Stimulated activated CD4-positive, alpha-beta T cell treated with anti-CD3 and anti-CD28 coated beads, Interleukin-1b, Interleukin-23, amount 100 ng/mL, for 1 hour (primary cell): ENCODE measurements at places on chromosomes 7 and 10.
A peak's percentile ranks its signal among the peaks of the same experiment; 100 is the strongest.

- DNase-seq: no peak
These were observed 39.0 kb upstream of the PCBD1 start for GRCh38 chr10:70927189-70927943.

GRCh38 chr10:60073397-60073780 lies 167.0 kb upstream of the CCDC6 start:
- no peak for DNase-seq

DNA sequence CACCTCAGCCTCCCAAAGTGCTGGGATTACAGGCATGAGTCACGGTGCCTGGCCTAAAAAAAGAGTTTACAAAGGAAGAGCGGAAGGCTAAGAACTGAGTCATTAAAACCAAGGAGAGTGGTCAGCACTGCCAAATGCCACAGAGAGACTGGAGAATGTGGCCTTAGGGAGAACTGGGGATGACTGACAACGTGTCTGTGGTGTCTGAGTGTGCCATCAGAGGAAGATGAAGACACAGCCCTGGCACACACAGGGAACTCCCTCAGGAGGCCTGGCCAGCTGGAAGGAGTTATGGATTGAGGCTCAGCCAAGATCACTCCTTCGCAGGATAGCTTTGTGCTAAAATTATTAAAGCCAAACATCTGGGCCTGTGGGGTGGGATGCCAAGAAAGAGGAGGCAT lies 3.9 kb upstream of the INA start:
- DNase-seq: no peak

- DNase-seq: no peak
These were observed 1.2 kb downstream of the CCM2 start for GRCh38 chr7:45001138-45001694.

- no peak for DNase-seq
These were observed 16.7 kb upstream of the CLIP2 start for GRCh38 chr7:74272305-74273038.

GRCh38 chr7:22662036-22662435 lies 65.0 kb upstream of the IL6 start:
- no peak for DNase-seq

DNA sequence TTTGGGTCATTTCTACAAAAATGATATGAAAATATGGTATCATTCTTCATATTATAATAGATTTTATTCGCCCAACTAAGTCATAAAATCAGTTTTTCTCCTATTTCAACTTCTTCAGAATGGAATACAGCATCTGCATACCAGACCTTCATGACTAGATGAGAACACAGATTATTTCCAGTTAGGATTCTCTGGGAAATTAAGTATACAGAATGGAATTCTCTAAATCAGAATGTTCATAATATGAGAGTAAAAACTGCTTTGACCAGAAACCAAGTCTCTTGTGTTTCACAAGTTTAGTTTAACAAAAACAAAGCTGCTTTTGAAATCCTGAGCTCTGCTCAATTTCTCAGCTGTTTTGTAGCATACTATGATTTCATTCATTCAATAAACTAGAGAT lies 160.3 kb upstream of the SEMA3A start:
- DNase-seq: no peak

DNA sequence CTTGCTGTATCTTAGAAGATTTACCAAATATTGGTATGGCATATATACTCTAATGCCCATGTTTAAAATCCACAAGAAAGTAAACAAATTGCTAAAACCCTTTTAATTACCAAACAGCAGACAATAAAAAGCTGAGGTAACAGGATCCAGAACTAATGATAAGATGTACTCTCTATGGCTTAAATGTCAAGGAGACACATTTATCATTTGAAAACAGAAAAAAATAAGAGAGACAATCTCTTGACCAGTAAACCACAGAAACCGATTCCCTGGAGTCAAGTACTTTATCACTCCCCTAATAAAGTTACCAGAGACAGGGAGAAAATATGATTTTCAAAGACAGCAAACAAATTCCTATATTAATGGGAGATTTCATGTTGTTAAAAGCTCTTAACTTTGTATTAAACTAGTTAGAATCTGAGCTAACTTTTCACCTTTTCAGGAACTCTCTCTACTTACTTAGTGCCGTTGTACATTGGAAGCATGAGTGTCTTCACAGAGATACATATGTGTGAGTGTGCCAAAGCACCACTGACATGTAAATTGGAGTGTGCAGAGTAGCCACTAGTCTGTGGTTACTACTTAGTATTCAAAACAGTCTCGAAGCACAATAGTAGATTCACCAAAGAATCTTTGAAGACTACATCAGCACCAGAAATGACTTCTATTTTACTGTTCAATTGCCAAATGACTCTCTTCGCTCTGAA lies 44.2 kb downstream of the TSPAN12 start:
- no peak for DNase-seq

DNA sequence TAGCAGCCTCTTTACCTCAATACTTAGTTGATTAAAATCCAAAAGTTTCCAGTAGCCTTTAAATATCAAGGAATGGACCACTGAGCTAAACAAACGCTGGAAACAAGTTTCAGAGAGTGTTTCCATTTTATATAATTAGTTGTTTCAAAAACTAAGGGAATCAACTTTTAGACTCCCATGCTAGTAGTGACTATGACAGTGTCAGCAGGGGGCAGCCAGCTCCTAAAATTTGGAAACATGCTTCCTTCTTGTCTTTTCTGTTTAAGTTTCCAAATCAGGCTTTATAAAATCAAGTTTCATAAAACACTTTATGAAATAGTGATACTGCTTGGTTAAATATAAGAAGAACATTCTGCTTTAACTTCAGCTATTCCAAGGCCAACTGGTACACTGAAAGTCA lies 138.2 kb upstream of the TMEM229A start:
- DNase-seq: no peak

GRCh38 chr7:71026680-71027079 lies 105.3 kb upstream of the GALNT17 start:
- no peak for DNase-seq

- peak; percentile 49 for DNase-seq
These were observed 760 bp downstream of the CBX3 start for GRCh38 chr7:26202019-26202990.

DNA sequence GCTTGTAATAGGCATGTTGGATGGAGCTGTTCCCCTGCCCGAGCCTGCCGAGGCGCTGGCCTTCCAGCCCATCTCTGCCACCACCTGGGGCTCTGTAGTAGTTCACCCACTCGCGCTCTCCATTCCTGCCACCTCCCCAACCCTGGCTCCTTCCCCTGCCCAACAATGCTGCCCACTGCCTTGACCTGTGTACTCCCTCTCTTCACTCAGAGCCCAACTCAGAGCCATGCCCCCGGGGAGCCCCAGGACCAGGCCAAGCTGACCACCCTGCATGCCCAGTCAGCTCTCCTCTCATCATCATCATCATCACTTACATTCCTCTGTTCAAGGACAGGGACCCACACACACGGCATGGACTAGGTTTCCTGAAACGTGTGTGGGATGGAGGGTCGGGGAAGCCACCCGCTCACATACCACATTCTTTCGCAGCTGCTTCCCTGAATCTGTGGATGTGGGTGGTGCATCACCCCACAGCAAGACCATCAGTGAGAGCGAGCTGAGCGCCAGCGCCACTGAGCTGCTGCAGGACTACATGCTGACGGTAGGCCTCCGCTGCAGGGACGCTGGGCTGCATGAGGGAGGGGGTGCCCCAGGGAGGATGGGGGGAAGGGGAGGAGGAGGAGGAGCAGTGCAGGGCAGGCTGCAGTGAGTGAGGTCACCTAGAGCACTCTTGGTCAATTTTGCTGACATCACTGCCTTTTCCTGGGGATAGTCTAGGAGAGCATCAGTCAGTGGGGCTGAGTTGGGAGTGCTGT lies 15.6 kb downstream of the NACAD start:
- DNase-seq: no peak

DNA sequence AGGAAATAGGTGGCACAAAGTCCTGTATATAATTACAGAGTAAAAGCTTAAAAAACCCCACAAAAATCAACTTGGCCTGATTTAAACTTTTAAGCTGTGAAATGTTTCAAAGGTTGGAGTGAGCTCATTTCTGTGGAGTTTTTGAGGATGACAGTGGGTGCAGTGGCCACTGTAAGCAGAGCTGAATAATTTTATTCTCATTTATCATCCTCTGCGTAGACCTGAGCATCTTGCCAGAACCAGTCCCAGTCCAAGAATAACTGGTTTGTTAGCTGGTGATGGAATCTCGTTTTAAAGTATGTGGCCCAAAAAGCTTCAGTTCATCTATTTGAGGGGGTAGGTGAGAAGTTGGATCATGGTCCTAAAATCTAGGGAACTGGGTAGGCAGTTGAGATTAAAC lies 4.4 kb downstream of the BMPER start:
- no peak for DNase-seq

DNA sequence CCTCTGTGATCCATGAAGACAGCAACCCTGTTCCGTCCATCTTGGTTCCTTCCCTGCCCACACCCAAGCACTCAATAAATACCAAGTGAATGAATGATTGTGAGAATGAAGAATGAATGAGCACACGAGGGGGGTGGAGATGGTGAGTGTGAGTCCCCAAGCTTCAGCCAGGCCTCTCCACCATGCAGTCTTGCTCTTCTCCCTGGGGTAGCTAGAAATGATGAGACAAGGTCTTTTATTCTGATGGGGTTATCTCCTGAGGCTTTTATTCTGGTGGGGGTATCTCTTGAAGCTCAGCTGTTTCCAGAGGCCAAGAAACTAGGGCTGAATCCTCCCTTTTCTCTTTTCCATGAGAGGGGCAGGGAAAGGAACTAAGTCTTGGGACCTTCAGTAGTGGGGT lies 57.0 kb downstream of the ELFN1 start:
- no peak for DNase-seq

- DNase-seq: no peak
These were observed 25.7 kb downstream of the FOXL3 start for GRCh38 chr7:315516-316265.

DNA sequence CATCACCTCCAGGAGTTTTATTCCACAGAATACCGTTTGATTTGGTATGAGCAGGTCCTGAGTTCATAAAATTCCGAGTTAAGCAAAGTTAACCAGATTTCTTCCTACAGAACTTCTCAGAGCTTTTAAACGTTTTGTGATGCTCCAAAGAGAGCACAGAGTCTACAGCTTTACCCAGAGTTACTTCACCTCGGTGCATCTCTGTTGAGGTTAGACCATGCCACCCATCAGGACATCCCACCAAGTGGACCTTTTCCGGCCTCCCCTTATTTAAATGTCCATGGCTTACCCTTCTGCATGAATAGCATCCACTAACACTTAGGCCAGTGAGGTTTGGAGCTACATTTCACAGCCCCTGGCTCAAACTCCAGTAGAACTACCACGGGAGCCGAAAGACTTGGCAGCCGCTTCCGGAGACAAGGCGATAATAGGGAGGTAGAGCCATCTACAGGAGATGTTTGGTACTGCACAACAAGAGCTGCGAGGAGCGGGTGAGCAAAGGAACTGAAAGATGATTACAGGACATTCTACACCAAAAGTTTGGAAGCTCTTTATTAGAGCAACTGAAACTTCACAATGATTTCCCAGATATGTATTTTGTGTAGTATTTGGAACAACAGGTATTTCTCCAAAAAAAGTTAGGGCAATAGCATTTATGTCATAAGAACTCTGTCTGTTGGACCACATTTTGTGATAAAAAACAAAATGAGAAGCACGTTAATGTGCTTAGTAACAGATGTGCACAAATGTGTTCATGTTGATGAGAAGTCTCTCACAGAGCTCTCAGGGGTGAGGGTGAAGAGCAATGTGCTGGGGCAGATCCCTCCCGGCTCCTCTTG lies 174.7 kb downstream of the HERPUD2 start:
- peak; percentile 5 for DNase-seq

DNA sequence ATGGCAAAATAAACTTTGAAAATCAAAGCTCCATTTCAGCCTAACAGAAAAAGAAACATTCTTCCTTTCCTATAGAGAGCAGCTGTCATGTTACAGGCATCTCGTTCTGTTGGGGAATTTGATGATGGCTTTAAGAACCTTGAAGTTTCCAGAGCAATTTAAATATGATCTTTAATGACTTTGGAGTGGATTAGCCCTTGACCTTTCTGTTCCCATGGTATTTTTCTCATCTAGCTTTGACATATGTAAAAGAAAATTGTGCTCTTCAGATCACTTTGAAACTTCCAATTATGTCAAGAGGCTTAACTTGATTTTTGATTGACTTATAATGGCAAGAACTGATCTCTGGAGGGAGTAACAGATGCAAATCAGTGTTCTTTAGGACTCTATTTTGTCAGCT lies 157.6 kb upstream of the SEMA3E start:
- DNase-seq: no peak

GRCh38 chr7:136290351-136290750 lies 313.2 kb upstream of the MTPN start:
- no peak for DNase-seq

- DNase-seq: no peak
These were observed 24.0 kb upstream of the NANOS1 start for GRCh38 chr10:119005362-119006043.

DNA sequence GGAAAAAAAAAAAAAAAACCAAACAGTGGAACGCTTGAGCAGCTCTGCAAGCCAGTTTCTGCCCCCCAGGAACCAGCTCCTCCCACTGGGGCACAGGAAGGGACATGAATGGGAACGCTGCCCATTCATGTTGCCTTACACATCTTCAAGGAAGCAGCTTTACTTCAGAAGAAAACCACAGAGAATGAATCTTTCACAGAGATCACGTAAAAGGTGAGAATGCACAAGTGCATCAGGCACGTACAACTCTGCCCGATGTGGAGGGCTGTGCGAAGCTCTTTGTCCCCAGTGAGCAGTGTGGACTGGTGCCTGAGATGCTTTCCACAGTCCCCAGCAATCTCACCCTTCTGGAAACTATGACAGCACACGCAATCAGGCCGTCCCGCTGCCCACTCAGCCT lies 106.2 kb downstream of the DLG5 start:
- DNase-seq: no peak

GRCh38 chr10:68224810-68225209 lies 7.1 kb downstream of the ATOH7 start:
- DNase-seq: no peak

DNA sequence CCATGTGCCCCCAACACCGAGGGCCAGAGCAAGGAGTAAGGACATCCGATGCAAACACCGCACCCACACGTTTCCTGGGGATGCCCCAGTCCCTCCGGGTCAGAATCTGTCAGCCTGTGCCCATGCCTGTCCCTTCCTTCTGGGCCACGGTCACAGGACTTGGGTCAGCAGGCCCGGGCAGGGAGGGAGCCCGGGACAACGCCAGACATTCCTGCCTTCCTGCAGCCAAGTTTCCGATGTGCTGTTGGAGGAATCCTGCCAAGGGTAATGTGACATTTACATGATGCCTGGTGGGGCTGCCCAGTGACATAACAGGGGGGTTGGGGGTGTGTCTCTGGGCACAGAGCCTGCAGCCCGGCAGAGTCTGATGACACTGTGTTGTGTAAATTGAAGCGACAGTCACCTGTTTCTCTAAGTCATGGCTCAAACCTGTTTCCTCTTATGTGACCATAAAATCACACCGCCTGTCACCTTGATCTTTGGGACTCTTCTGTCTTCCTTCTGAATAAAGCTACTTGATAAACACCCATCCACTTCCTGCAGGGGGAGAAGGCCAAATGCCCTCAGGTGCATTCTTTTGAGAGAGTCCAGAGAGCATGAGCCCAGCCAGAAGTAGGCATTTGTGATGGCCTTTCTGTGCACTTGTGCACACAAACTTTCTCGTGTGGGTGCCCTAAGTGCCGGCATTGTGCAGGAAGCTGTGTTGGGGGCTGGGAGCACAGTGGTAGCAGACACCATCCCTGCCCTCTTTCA lies 175.3 kb upstream of the RHEB start:
- DNase-seq: no peak

- no peak for DNase-seq
These were observed 21.0 kb upstream of the ITGB1 start for GRCh38 chr10:32979041-32979440.
